ENCODE measurements at places on chromosomes 4 and X.

- DNase-seq: peak; percentile 35
These were observed 16.3 kb upstream of the ESX1 start for GRCh38 chrX:104270916-104271512.

DNA sequence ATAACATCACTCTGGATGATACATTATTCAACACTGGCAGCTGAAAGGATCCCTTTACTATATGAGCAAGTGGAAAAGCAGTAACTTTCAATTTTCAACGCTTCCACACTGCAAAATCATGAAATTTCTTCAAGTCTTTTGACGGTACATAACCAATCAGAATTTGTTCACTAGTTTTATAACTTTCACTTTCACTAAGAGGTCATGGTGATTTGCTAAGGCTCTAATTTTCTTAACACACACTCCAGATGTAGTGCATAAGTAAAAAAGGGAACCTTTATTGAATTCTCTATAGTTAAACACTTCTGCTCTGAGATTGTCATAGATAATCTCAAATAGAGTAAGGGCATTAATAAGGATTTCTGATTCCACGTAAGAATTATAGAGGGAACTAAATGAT lies 4.1 kb downstream of the ARMCX2 start:
- DNase-seq: no peak

DNA sequence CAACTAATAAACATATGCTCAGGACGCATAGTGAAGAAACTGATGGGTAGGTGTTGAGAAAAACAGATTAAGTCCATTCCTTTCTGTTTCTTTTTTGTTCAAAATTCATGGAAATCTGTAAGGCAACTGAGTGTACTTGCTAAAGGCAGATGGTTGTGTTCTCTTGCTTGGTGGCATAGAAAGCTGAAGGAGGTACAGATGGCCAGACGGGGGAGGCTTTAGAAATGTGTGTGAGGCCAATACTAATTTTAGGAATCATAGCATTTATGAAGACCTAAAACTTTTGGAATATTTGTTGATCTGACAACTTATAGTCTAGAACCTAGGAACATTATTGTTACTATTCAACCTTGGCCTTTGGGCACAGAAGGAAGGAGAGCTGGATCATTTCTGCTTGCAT lies 56.8 kb upstream of the EMCN start:
- no peak for DNase-seq

DNA sequence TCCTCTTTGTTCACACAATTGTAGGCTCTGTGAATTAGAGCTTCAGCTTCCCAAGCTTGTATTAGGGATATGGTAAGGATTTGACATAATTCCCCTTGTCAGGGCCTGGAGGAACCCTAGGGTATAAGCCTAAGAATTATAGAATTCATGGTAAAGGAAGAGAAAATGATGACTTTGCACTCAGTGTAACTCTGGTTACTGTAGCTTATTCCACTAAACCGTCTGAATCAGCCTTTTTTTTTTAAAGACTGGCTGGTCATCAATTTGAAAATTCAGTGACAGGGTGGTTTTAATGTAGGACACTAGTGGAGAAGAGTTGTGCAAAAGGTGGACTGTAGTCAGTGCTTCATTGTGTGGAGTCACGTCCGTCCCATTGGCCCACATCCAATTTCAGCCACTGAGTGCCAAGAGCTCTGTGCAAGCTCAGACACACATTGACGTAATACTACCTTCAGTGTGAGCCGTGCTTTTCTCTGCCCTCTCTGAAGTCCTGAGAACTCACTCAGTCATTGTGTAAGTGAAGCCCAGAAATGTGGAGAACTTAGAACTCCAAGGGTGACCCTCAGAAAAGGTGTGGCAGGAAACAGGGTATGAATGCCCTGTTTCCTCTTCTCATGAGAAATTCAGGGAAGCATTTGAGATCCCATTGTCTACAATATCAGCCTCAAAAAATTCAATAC lies 449.8 kb downstream of the C4orf33 start:
- no peak for DNase-seq

- no peak for DNase-seq
These were observed 24.9 kb upstream of the DDX3X start for GRCh38 chrX:41308884-41309647.

DNA sequence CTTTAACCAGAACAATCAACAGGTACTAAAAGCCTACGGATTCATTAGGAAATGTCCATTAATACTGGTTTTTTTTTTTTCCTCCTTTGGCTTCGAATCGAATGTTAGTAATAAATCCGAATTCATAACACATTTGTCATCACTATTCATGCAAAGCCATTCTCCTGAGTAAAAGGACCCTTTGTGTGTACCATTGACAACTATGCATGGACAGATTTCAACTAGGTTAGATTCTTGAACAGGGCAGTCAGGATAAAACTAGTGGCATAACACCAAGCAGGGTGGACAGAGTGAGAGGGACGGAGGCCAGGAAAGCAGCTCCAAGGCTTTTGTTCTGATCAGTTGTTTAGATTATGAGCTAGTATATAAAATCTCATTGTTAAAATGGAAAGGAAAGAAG lies 1722.0 kb upstream of the TENM3 start:
- DNase-seq: no peak

GRCh38 chr4:185465707-185466106 lies 5.8 kb downstream of the CCDC110 start:
- no peak for DNase-seq

DNA sequence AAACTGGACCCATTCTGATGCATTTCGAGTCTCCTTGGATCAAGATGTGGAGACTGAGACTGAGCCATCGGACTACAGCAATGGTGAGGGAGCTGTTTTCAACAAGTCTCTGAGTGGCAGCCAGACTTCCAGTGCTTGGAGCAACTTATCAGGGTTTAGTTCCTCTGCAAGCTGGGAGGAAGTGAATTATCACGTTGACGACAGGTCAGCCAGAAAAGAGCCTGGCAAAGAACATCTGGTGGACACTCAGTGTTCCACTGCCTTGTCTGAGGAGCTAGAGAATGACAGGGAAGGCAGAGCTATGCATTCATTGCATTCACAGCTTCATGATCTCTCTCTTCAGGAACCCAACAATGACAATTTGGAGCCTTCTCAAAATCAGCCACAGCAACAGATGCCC lies 84.8 kb downstream of the NEUROG2 start:
- DNase-seq: no peak

GRCh38 chr4:88275516-88275915 lies 8.8 kb downstream of the PPM1K start:
- no peak for DNase-seq

Measured in activated CD4-positive, alpha-beta T cell treated with anti-CD3 and anti-CD28 coated beads, Interleukin-2, Interleukin-4, amounts not matched to agents 100 ng/mL and 50 ng/mL, durations not matched to agents 16 hours and 8 hours (primary cell).